ENCODE measurements at places on chromosomes 4 and X. TPM values are rescaled to one million over a fixed set of nuclear protein-coding genes. Genes with fewer than 3 reads are reported as not detected.
A peak's percentile ranks its signal among the peaks of the same experiment; 100 is the strongest.

DNA sequence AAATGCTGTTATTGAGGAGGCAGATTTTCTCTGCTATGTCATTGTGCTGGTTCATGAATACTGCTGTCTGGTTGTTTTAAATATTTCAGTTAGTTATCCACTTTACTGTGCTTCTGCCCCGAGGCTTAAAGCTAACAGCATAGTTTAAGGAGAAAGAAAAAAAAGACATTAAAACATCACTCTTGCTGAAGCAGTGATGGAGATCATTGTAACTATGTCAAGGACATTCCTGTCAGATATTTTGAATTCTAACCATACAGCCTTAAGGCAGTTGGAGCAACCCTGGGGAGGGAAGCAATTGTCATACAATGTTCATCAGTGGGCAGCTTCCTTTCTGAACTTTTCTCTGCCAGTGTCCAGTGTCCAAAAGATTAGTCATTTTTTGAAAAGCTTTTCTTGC is 199.0 kb upstream of the DDX53 start:
- H3K27me3 ChIP-seq, result no peaks in the 10 kb centered on the region
- DNase-seq, result no peak
- no peak overlapping the region for H3K4me3 ChIP-seq
- no peak overlapping the region for H3K27ac ChIP-seq
- H3K4me1 ChIP-seq, result no peaks in the 10 kb centered on the region

DNA sequence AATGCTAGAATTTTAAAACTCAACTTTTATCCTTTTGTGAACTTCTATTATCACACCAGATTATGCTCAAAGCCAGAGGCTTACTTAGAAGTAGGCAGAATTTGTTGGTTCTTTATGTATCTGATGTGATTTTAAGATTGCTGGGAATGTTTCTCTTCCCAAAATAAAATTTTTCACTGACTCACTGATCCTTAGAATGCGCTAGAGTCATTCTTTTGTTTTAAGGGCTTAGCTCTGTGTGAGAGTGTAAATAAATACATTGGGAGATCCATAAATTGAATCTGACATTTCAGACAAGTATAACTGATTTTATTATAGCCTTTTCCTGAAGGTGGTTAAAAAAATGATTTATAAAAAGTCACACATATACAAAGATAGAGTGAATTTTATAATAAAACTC is 101.3 kb downstream of the LARP1B start:
- no peaks in the 10 kb centered on the region for H3K4me1 ChIP-seq
- no peak overlapping the region for H3K27ac ChIP-seq
- DNase-seq, result no peak
- no peaks in the 10 kb centered on the region for H3K27me3 ChIP-seq
- no peaks in the 10 kb centered on the region for H3K36me3 ChIP-seq

GRCh38 chr4:169540774-169541173 is 71.6 kb downstream of the NEK1 start:
- H3K27me3 ChIP-seq, result no peaks in the 10 kb centered on the region
- H3K4me3 ChIP-seq, result no peak overlapping the region
- no peak overlapping the region for H3K27ac ChIP-seq
- no peaks in the 10 kb centered on the region for H3K36me3 ChIP-seq

- H3K36me3 ChIP-seq, result no peaks in the 10 kb centered on the region
- H3K27me3 ChIP-seq, result no peaks in the 10 kb centered on the region
- no peak overlapping the region for H3K4me3 ChIP-seq
- H3K4me1 ChIP-seq, result no peaks in the 10 kb centered on the region
- DNase-seq, result no peak
Observed at GRCh38 chr4:184090571-184090970, 127.1 kb downstream of the ENPP6 start.

DNA sequence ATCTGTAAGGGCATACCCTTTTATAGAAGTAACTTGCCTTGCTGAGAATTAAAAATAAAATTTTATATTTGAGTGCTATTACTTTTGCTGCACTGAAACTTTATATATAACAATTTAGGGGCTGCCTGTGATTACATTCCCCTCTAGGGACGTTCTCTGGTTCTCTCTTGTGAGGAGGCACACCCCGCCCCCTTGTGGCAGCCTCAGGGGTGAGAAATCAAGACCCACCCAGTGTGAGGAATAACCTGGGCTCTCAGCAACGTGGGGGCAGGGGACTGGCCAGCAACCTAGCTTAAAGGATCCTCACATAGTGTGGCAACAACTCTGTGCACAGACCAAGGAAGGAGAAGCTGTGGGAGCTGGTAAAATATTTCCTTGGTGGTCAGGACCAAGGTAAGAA is 43.7 kb downstream of the MAGEA9 start:
- H3K36me3 ChIP-seq, result no peaks in the 10 kb centered on the region
- no peaks in the 10 kb centered on the region for H3K4me1 ChIP-seq
- H3K27me3 ChIP-seq, result no peaks in the 10 kb centered on the region
- H3K27ac ChIP-seq, result no peak overlapping the region
- no peak for DNase-seq

DNA sequence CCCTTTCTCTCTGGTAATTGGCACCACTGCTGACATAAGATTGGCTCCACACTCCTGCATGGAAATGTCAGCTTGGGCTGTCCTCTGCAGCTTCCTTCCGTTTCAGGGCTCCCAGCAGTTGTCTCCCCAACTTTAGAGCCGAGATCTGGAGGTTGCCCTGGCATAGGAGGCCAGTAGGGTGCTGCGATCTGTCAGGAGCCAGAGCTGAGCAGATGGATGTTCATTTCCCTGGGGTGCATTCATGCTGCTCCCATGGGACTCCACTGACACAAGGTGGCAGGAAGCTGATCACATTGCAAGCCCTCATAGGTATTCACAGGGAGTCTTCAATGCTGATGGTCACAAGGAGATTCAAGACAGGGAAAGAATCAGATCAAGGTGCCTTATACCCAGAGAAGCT is 116.6 kb upstream of the RAI2 start:
- no peaks in the 10 kb centered on the region for H3K4me1 ChIP-seq
- H3K27me3 ChIP-seq, result no peaks in the 10 kb centered on the region
- no peak for DNase-seq
- no peak overlapping the region for H3K4me3 ChIP-seq
- H3K36me3 ChIP-seq, result no peaks in the 10 kb centered on the region

GRCh38 chr4:146063143-146063542 is 112.4 kb upstream of the LSM6 start:
- peaks cover 43% of the 10 kb centered on the region for H3K4me1 ChIP-seq
- no peaks in the 10 kb centered on the region for H3K36me3 ChIP-seq
- DNase-seq, result peak; percentile 51
- peak overlapping the region; percentile 38 for H3K4me3 ChIP-seq
- H3K27me3 ChIP-seq, result no peaks in the 10 kb centered on the region

DNA sequence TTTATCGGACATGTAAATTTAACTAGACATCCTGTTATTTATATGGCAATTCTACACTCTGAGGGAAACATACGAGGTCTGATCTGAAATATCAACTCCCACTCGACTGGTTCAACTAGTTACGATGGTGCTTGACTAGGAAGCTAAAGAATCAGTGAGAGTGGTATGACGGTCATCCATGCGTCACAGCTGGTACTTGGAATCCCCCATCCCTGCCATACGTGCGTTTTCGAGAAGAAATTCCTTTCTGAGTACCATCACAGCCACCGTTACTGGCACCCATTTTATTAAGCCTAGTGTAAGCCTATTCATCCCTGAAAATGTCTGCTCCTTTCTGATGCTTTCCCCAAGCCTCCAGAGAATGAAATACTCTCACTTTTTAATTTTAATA is 695 bp upstream of the PIGA start:
- no peaks in the 10 kb centered on the region for H3K4me1 ChIP-seq
- H3K36me3 ChIP-seq, result 0 out of 2 replicates have a peak, but pooled peaks cover 3% of the 10 kb centered on the region
- H3K27ac ChIP-seq, result no peak overlapping the region
- DNase-seq, result no peak
- peak overlapping the region; percentile 50 for H3K4me3 ChIP-seq
- no peaks in the 10 kb centered on the region for H3K27me3 ChIP-seq

GRCh38 chr4:90122355-90122748 is 4.8 kb upstream of the CCSER1 start:
- H3K27me3 ChIP-seq, result no peaks in the 10 kb centered on the region
- H3K27ac ChIP-seq, result no peak overlapping the region
- H3K36me3 ChIP-seq, result no peaks in the 10 kb centered on the region
- H3K4me3 ChIP-seq, result no peak overlapping the region
- DNase-seq, result no peak
- peaks cover 21% of the 10 kb centered on the region for H3K4me1 ChIP-seq

DNA sequence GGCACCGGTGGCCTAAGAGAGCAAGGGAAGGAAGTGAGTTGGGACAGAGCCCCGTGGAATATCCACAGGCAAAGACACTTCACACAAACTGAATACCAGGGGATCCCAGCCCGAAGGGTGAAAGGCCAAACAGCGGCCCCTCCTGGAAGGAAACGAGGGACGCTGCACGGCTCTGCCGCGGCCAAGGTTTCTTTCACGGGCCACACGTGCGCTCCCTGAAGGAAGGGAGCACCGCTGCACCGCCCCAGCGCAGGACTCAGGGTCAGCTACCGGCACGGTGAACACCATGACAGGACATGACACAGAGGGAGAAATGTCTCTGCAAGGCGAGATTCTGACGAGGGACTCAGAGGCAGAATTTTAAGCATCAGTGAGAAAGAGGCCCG is 31.5 kb upstream of the GTPBP6 start:
- no peaks in the 10 kb centered on the region for H3K4me1 ChIP-seq
- no peaks in the 10 kb centered on the region for H3K27me3 ChIP-seq
- H3K4me3 ChIP-seq, result no peak overlapping the region

DNA sequence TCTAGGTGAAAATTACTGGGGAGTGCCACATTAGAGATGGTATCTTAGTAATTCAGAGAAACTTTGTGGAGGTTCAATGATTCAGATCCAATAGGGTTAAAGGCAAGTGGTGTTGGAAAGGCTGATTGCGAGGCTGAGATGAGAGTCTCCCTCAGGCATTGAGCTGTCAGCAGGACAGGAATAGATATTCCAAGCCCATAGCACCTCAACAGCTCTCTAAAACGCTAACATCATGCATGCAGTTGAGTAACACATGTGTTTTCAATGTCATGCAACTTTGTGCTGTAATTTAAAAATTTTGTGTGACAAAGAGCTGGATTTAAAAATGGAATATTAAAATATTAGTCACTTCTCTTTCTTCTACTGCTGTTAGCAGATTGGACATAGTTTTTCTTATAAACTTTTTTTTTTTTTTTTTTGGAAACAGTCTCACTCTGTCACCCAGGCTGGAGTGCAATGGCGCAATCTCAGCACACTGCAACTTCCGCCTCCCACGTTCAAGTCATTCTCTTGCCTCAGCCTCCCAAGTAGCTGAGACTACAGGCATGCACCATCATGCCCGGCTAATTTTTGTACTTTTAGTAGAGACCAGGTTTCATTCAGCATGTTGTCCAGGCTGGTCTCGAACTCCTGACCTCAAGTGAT is 173.5 kb upstream of the C1QTNF7 start:
- no peaks in the 10 kb centered on the region for H3K36me3 ChIP-seq
- DNase-seq, result no peak
- no peak overlapping the region for H3K4me3 ChIP-seq
- no peak overlapping the region for H3K27ac ChIP-seq
- H3K27me3 ChIP-seq, result no peaks in the 10 kb centered on the region

GRCh38 chr4:45578874-45579273 is 545.0 kb downstream of the GABRG1 start:
- no peak overlapping the region for H3K27ac ChIP-seq
- H3K4me3 ChIP-seq, result no peak overlapping the region
- H3K4me1 ChIP-seq, result no peaks in the 10 kb centered on the region
- H3K27me3 ChIP-seq, result no peaks in the 10 kb centered on the region
- H3K36me3 ChIP-seq, result no peaks in the 10 kb centered on the region

DNA sequence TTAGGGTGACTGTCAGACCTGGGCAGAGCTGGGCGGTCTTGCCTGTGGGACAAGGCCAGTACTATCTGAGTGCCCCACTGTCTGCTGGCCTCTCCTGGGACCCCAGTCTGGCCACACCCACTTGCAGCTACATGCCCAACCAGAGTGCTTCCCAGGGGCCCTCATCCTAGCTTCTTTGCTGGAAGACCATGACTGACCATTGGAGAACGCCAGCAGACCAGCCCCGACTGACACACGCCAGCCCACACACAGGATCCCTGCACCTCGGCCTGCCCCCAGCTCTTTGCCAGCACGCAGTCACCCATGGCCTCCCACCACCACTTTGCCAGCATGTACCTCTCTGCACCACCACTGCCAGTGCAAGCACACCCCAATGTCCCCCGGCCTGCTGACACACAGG is 585.7 kb downstream of the ZNF674 start:
- no peak overlapping the region for H3K27ac ChIP-seq
- no peaks in the 10 kb centered on the region for H3K27me3 ChIP-seq
- H3K4me1 ChIP-seq, result no peaks in the 10 kb centered on the region

DNA sequence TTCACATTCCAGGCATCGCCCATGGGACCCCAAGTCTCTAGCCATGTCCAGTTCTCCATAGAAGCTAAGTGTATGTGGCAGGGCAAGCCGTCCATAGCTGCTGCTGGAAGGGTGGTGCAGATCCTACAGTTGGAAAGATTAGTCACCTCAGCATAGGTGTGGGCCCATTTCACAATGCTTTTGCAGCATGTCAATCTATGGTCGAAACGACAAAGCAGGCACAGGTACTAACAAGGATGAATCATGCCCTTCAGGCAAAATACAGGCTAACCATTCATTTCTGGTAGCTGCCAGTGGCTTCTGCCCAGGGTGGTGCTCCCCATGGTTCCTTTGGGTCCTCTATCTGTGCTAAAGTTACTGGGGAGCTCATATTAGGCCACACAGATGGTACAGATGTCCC is 225.2 kb downstream of the ADGRL3 start:
- H3K36me3 ChIP-seq, result no peaks in the 10 kb centered on the region
- no peaks in the 10 kb centered on the region for H3K27me3 ChIP-seq
- no peak overlapping the region for H3K4me3 ChIP-seq
- DNase-seq, result no peak
- H3K27ac ChIP-seq, result no peak overlapping the region
- no peaks in the 10 kb centered on the region for H3K4me1 ChIP-seq

DNA sequence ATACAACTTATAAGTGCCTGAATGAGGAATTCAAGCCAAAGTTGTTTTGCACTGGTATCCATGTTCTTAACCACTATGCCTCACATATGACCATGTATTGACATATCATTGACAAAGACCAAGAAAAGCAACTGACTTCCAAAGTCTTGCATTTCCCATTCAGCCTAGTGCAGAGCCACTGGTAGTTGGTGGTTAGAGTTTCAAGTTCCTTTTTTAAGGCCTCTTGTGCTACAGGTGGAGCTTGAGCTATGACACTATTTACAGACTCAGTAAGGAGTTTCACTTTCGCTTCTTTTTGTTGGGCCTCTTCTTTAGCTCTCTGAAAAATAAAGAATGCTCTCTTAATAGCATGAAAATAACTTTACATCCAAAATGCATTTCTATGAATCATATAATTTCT is 763.0 kb downstream of the DMD start:
- no peaks in the 10 kb centered on the region for H3K27me3 ChIP-seq
- peak overlapping the region; percentile 33 for H3K27ac ChIP-seq
- H3K4me1 ChIP-seq, result peaks cover 19% of the 10 kb centered on the region
- H3K4me3 ChIP-seq, result no peak overlapping the region

Gene POLN
- 0.95 TPM for total RNA-seq

Gene TREX2
- total RNA-seq, result 0.80 TPM

Gene TNIP3
- total RNA-seq, result 0.56 TPM

Gene PLS3
- 161 TPM for total RNA-seq

Gene CXorf49
- not detected for total RNA-seq

Gene RNF212
- not detected for total RNA-seq

Gene SPANXN3
- total RNA-seq, result not detected

Gene CCDC120
- 4.1 TPM for total RNA-seq
